ENCODE measurements at places on chromosomes 6 and 20.

- DNase-seq: no peak
Measured at GRCh38 chr20:17867131-17867925, 101.3 kb downstream of the SNX5 start.

DNA sequence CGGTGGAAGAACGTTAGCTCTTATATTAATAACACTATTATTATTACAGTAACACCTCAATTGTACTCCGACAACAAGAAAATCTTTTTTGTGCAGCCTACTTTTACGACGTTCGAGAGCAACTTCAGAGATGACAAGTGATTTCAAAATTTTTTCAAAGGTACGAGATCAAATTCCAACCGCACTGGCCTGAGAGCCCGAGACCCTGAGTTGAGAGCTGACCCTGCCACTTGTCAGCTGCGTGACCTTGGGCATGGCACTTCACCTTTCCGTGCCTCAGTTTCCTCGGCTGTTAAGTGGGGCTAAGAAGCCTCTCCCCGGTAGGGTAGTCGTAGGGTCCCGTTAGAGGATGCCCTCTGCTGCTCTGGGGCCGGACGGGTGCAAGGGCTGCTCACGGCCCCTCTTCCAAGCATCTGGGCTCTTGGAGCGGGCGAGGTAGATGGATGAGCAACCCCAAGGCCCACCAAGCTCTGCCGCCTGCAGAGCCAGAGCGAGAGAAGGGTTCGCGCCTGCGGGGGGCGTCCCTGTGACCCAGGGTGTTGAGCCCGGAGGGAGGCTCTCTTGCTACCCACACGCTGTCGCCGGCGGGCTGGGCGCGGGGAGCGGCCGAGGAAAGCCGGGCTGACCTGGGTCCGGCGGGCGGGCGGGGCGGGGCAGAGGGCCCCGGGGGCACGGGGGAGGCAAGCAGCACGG is 510 bp downstream of the NDRG3 start:
- DNase-seq: no peak

- no peak for DNase-seq
Measured at GRCh38 chr6:13831615-13832014, 17.3 kb upstream of the MCUR1 start.

- no peak for DNase-seq
Measured at GRCh38 chr6:55666037-55666436, 87.0 kb upstream of the HMGCLL1 start.

GRCh38 chr6:105167914-105168313 is 11.9 kb downstream of the POPDC3 start:
- DNase-seq: no peak

DNA sequence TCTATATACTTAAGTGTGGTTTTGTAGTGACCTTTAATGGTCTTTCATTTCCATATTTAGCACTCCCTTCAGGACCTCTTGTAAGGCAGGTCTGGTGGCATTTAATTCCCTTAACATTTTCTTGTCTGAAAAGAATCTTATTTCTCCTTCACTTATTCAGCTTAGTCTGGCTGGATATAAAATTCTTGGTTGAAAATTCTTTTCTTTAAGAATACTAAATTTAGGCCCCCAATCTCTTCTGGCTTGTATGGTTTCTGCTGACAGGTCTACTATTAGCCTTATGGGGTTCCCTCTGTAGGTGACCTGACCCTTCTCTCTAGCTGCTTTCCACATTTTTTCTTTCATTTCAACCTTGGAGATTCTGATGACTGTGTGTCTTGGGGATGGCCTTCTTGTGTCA is 236.9 kb downstream of the THBS2 start:
- DNase-seq: no peak
